ENCODE measurements at places on chromosomes 5 and 9. TPM values are rescaled to one million over a fixed set of nuclear protein-coding genes. Genes with fewer than 3 reads are reported as not detected.

DNA sequence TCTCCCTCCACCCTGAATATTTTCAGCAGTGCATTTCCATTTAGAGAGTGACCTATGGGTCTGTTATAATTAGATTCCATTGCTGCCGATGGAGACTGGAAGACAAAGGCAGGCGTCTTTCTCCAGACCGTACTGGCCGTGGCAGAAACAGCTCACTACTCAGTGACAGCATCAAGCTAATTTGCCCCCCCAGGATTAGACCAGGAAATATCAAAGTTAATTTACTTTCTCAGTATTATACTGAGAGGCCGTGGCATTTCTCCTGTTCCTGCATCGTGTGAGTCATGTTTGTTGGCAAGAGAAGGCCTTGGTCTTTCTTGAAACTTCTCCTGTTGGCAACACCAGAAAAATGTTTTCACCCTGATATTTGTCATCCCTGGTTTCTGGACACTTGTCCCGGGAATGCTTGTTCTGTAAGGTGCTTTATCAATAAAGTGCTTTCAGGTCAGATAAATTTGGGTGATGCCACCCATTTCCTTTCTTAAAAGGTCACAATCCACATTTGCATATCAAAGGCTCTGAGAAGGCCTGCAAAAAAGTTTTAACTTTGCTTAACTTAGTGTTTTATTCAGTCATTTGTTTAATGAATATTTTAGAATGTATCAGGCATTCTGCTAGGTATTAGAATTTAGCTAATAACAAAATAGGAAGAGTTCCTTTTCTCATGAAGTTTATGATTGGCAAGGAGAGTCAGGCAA is 28.4 kb downstream of the SV2C start:
- no peak for DNase-seq

Gene OLFML2A
- 20.6 TPM for polyA plus RNA-seq

- DNase-seq, result no peak
Measured at GRCh38 chr5:65762234-65762633, 40.2 kb downstream of the NLN start.

GRCh38 chr5:172901788-172902496 is 57.3 kb upstream of the RPL26L1 start:
- no peak for DNase-seq

- no peak for DNase-seq
Measured at GRCh38 chr5:140575309-140575708, 10.7 kb downstream of the SLC35A4 start.

- no peak for DNase-seq
Measured at GRCh38 chr5:156836846-156837245, 13.2 kb upstream of the PPP1R2B start.

Gene DBH
- 1.3 TPM for polyA plus RNA-seq

Gene EQTN
- 0.33 TPM for polyA plus RNA-seq

Gene RANBP6
- 31.7 TPM for polyA plus RNA-seq

DNA sequence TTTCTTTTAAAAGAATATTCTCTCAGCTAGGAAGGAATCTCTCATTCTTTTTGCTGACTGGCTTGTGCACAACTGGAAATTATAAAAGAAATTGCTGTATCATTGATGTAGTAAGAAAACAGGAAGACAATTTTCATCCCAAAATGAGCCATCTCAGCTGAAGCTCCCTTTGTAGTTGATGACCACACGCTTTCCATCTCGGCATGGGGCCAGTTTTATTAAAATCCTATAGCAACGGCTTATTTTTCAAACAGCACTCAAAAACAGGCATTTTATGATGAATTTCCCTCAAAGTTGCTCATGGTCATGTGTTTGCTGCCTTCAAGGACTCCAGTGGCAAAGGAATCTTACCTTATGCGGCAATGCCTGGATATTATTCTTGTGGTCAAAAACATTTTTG is 62.4 kb upstream of the GLIS3 start:
- DNase-seq, result no peak

- DNase-seq, result no peak
Measured at GRCh38 chr5:15564523-15564922, 64.5 kb downstream of the FBXL7 start.

DNA sequence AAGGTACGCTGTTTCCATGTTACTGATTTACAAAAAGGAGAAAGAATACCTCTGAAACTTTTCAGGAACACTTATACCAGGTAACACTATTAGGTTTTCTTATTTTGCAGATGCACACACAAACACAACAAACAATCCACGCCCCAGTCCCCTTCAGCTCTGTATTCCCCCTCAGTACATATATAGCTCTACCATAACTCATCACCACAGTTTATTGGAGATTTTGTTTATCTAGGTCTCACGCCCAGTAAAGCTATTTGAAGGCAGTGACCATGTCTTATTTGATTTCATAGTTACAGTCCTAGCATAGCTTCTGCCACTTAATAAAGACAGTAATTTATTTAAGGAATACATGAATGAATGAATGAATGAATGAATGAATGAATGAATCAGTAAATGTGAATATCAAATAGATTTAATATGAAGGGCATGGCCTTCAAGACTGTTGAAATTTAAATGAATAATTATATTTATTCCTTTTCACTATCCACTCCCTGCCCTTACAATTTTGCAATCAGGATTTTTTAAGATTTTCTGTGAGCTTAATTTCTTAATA is 32.9 kb downstream of the INVS start:
- no peak for DNase-seq

Gene SLC4A9
- 1.9 TPM for polyA plus RNA-seq

- DNase-seq, result no peak
Measured at GRCh38 chr9:77841739-77842386, 189.7 kb downstream of the GNAQ start.

- DNase-seq, result no peak
Measured at GRCh38 chr5:173834071-173834771, 53.9 kb upstream of the CPEB4 start.

Gene NUP155
- 20.0 TPM for polyA plus RNA-seq

GRCh38 chr5:115577329-115577728 is 24.9 kb downstream of the TICAM2 start:
- no peak for DNase-seq

DNA sequence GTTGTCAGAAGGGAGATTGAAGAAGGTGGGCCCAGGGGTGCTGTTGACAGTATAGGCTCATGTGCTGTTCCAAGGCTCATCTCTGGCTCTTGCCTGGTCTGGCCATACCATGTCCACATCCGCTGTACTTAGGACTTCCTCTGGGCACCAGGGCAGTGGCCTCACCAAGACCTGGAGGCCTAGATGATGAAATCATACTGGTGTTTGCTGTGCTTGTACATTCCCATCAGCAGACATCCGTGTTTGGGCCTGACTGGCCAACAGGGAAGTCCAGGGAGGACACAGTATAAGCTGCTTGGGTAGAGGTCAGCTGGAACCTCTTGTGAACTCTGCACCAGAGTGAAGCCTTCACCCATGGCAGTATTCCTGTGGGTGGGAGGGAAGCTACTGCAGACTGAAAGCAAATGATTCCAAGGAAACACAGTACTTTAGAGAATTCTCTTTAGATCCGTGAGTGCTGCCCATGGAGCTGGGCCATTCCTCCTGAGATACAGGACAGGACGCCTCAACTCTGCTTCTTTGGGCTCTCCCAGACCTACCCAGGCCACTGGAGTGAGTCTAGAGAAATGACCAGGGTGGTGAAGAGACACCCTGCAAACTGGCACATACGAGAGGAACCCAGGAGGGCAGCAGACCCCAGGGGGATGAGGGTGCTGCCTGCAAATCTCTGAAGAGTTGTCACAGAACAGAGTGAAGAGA is 22.5 kb downstream of the POLR1E start:
- DNase-seq, result no peak

DNA sequence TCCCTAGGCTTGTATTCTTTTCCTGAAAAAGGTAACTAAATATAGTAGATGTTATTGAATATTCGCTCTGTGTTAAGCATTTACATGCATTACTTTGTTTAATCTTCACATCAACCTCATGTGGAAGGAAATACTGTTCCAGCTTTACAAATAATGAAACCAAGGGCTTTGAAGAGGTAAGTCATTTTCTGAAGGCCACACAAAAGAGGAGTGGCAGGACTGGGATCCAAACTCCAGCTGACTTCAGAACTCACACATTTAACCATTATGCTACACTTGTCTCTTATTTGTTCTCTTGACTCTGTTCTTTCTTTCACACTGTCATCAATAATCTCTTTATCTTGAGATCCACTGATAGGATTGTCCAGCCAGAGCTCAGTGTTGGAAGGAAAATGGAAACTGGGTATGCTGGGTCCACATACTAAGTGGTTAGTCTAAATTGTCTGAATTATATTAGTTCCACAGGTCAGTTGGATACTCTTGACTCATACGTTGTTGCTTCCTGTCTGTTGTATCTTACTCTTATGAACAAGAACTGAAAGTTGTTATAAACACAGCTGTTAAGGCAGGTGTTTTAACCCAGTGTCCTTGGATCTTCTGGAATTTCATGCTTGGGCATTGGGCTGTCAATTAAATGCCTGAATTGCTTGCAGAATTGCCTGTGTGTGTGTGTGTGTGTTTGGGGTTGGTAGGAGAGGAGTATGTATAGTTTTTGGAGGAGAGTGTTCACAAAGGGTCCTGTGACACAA is 65.6 kb downstream of the TLE4 start:
- no peak for DNase-seq

GRCh38 chr5:84614906-84615305 is 230.2 kb upstream of the EDIL3 start:
- DNase-seq, result peak; percentile 67

DNA sequence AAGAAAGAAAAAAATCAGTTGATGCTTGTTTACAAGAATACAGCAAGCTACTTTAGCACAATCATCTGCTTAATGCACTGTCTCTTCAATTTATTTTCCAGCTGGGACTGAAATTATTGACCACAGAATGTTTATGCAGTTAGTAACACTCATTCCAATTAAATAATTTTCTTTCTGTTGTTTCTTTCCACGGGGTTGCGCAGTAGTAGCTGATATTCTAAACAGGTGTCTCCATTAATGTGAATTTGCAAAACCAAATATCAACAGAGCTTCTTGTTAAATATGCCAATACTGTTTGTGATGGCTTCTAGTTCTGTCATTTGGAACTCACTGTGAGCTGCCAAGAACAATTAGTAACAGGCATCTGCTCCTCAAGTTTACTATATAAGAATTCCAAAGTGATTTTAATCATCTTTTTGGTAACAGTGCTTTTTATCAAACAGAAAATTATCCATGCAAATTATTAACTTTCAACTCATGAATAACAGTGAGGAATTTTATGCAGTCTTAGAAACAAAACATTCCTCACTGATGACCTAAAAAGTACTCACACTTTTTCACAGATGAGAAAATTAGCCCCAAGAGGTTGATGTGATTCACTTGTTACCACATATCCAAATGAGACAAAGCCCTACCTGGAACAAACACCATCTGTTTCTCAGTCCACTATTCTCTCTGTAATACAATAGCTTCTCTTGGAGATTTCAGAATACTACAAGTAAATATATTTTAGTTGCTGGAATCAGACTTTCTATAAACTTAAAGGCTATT is 567.6 kb upstream of the RGMB start:
- peak; percentile 22 for DNase-seq

GRCh38 chr9:134433909-134434882 is 107.9 kb downstream of the RXRA start:
- no peak for DNase-seq

- no peak for DNase-seq
Measured at GRCh38 chr9:15155826-15156225, 151.2 kb downstream of the TTC39B start.

- no peak for DNase-seq
Measured at GRCh38 chr9:76744336-76744735, 19.9 kb upstream of the PCA3 start.

GRCh38 chr5:10635257-10635866 is 71.5 kb downstream of the ANKRD33B start:
- DNase-seq, result no peak

- DNase-seq, result no peak
Measured at GRCh38 chr5:35822511-35822910, 34.2 kb upstream of the IL7R start.

- peak; percentile 0 for DNase-seq
Measured at GRCh38 chr5:106159616-106160015, 1511.1 kb downstream of the EFNA5 start.

GRCh38 chr9:91800473-91801030 is 149.5 kb downstream of the ROR2 start:
- DNase-seq, result no peak

DNA sequence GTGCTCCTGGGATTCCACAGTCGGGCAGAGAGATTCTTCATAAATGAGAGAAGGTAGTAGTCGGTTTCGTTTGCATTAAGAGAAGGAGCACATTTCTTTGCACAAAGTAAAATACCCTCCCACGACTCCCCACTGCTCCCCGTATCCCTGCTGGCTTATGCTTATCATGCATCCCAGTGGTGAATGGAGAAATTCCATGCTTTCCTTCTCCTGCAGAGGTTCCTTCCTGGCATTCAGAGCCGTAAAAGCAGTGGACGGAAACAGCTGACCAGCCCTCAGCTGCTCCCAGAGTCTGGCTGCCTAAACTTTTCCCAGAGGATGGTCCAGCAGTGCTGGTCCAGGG is 93.1 kb downstream of the C9orf152 start:
- DNase-seq, result no peak

DNA sequence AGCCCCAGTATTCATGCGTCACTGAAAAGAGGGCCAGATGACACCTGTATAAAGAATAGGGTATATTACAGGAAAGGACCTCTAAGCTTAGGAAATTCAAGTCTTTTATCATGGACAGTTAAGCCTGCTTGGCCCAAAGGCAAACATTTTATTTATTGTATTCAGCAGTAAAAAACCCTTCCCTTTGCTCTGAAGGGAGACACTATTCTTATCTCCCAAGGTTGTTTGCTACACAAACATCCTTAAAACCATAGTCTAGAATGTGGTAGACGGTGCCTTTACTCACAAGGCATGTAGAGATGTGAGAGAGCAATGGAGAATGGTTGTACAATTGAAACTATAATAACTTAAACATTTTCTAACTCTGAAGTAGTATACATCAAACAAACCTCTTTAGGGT is 33.9 kb downstream of the FTMT start:
- no peak for DNase-seq

Gene KIF2A
- polyA plus RNA-seq, result 57.4 TPM

- no peak for DNase-seq
Measured at GRCh38 chr5:81128416-81128815, 104.7 kb upstream of the CKMT2 start.

- peak; percentile 80 for DNase-seq
Measured at GRCh38 chr9:134215699-134216448, 51.5 kb upstream of the RNU6ATAC start.

- peak; percentile 36 for DNase-seq
Measured at GRCh38 chr5:158843305-158843704, 256.4 kb downstream of the EBF1 start.

Gene ENC1
- 314 TPM for polyA plus RNA-seq

Data from spinal cord (tissue), 10 donors.